ENCODE measurements at places on chromosomes 2 and 18. TPM values are rescaled to one million over a fixed set of nuclear protein-coding genes. Genes with fewer than 3 reads are reported as not detected.

Gene TTC31
- 7.3 TPM for total RNA-seq

Gene REEP1
- 15.0 TPM for total RNA-seq

Gene SH3RF3
- 8.9 TPM for total RNA-seq

Gene HADHA
- total RNA-seq: 161 TPM

Gene PRKCE
- 30.7 TPM for total RNA-seq

Gene MZT2B
- total RNA-seq: 186 TPM

Gene ADRA2B
- total RNA-seq: under 0.01 TPM

Gene CD207
- under 0.01 TPM for total RNA-seq

Gene ROCK2
- 39.0 TPM for total RNA-seq

Gene TUBA3D
- total RNA-seq: not detected

Gene CARF
- total RNA-seq: 2.4 TPM

Gene CCDC68
- 0.26 TPM for total RNA-seq

Gene TWIST2
- total RNA-seq: 0.38 TPM

Gene C18orf54
- total RNA-seq: 6.9 TPM

Gene GALNT13
- total RNA-seq: 0.25 TPM

Gene ABCG8
- total RNA-seq: not detected

Gene FTCDNL1
- 0.38 TPM for total RNA-seq

Gene GAREM2
- total RNA-seq: 0.13 TPM

Gene DHX57
- total RNA-seq: 13.5 TPM

Gene CNDP1
- not detected for total RNA-seq

Gene TET3
- total RNA-seq: 3.3 TPM

Gene SPC25
- total RNA-seq: 1.4 TPM

Data from dermis microvascular lymphatic vessel endothelial cell (primary cell).